GM12892 (cell line): ENCODE measurements at places on chromosomes 11 and 22.

GRCh38 chr11:111329306-111330204, 31.2 kb downstream of the POU2AF3 start:
- DNase-seq = no peak

- DNase-seq = no peak
These were observed 17.4 kb downstream of the LUZP2 start for GRCh38 chr11:24514219-24514594.

- DNase-seq = no peak
These were observed 1.3 kb upstream of the CD82 start for GRCh38 chr11:44564166-44564565.

GRCh38 chr11:102347462-102348370, 702 bp downstream of the BIRC2 start:
- DNase-seq = no peak

DNA sequence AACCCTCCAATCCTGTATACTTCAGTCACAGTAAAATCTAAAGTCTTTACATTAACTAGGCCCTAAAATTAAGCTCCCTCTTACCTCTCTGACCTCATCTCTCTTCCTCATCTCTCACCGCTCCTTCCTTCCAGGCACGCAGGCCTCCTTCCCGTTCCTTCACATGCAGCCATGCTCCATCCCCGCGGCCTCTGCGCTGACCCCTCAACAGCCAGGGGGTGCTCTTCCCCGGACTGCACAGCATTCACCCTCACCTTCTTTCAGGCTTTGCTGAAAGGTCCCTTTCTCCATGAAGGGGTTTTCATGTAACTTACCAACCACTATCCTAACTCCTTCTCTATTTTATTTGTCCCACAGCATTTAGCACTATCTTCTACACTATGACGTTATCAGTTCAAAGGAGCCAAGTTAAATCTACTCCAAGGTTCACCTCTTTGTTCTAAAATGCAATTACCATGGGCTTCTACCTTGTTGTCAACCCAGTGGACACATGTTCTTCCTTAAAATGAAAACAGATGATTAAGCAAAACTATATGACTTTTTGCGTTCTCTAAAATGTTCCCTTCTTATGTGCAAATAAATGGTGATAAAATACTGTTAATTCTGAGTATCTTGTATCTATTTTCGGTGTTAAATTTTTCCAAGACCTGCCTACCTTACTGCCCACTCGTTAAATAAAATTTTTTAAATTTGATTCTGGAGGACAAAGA, 57.8 kb upstream of the APOA1 start:
- no peak for DNase-seq

DNA sequence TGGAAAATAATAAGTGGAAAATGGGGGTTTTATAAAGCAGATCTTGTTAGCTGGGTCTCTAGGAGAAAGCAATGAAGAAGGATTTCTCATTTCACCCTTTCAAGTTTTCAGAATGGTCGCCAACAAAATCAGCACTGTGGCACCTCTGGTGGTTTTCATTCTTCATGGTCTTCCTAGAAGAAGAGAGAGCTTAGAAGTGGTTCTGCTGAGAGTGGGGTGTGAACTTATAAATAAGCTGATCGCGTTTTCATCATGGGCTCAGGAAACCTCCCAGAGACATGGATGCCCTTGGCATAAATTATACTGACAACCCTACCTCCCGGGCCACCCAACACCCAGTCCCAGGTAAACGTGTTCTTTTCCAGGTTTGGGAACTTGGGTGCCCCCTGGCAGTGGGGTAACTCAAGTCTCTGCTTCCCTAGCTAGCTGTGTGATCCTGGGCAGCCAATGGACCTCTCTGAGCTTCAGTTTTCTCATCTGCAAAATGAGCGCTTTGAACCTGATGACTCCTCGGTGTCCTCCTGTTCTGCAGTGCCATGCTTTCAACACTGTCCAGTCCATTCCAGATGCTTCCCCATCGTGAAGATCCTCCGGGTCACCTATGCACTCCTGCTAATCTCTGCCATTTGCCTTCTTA, 72.6 kb upstream of the GRAMD1B start:
- DNase-seq = no peak

GRCh38 chr22:42227435-42227834, 43.0 kb downstream of the TCF20 start:
- DNase-seq = no peak

DNA sequence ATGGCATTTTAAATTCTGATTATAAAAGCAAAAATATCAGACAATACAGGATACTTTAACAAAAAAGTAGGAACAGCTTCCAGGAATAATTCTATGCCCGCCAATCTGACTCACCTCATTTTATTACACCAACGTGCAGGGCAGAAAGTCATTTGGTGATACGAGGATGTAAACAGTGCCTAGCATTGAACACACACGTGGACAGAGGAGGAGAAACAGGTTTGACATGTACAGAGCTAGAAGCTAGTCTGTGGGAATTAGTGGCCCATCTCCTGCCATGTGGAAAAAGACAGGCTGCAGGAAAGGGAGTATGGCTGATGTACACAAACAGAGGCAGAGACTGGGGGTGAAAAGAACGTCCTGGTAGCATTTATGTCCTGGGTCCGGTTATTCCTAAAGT, 9.0 kb upstream of the SPINDOC start:
- no peak for DNase-seq

DNA sequence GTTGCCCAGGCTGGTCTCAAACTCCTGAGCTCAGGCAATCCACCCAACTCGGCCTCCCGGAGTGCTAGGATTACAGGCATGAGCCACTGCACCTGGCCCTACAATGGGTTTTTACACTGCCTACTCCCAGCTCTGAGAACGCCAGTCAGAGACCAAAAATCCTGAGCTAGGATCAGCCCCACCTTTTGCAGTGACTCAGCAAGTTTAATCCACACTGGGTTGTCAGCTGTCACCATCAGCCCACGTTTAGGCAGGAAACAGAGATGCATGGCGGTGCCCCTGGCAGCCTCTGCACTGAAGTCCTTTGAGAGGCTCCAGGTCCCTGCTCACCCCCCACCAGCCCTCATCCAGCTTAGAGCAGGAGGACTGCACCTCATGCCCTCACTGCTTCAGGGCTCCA, 117.6 kb downstream of the ARHGAP8 start:
- no peak for DNase-seq

GRCh38 chr11:2098691-2099515, 40.3 kb downstream of the IGF2 start:
- no peak for DNase-seq

DNA sequence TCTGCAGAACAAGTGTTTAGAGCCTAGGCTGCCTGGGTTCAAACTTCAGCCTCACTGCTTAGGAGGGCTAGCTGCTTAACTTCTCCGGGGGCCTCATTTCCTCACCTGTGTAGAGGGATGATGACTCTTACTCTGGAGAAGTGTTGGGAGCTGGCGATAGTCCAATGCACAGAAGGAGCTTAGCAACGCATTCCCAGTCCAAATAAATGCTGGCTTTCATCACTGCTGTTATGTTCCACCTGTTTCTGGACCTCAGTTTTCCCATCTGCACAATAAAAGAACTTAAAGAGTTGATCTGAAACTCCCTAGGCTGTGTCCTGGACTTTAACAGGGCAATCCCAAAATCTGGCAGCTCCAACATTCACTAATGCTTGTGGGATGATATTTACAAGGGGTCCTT, 337.8 kb downstream of the MIAT start:
- no peak for DNase-seq

- no peak for DNase-seq
These were observed 61.1 kb upstream of the CD44 start for GRCh38 chr11:35077709-35078469.

- DNase-seq = no peak
These were observed 7.7 kb downstream of the TMPRSS13 start for GRCh38 chr11:117921456-117921855.

DNA sequence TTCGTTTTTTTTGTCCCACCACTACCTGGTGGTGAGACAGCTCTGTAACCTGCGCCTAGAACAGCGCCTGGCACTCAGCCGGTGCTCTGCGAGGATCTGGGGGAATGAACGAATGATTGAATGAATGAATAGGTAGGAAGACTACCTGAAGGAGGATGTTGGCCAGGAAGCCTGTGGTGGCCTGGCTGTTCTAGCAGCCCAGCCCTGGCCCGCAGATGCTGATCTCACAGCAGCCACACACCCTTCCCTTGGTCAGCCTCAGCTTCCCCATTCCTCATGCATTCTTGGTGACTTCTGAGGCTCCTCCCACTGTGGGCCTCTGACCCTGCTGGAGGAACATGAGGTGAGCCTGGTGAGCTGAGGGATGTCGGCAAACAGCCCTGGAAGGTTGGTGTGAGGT, 3.7 kb downstream of the TRPM5 start:
- DNase-seq = no peak

- DNase-seq = no peak
These were observed 94.9 kb downstream of the ETS1 start for GRCh38 chr11:128492461-128492860.

GRCh38 chr11:11733246-11733747, 108.5 kb upstream of the USP47 start:
- DNase-seq = no peak

DNA sequence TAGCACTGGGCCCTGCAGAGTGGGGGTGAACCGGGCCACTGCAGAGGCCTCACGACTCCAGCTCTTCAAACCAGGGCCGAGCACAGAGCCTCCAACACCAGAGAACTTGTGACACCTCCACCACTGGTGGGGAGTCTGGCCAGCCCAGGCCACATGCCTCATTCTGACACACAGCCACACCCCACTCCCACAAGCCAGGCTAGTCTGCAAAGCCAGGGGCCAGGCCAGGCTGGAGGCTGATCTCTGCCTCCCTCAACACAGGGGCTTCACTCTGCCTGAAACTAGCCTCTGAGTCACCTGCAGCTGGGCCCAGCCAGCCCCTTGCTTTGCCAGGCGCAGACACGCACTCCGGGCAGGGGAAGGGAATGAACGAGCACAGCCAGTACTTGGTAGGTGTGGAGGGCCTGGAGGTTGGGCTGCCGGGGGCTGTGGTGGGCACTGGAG, 102.9 kb downstream of the MED15 start:
- peak; percentile 6 for DNase-seq

- DNase-seq = no peak
These were observed 223.5 kb upstream of the NTM start for GRCh38 chr11:131146827-131147490.

- no peak for DNase-seq
These were observed 43.4 kb downstream of the PKNOX2 start for GRCh38 chr11:125207866-125208425.

DNA sequence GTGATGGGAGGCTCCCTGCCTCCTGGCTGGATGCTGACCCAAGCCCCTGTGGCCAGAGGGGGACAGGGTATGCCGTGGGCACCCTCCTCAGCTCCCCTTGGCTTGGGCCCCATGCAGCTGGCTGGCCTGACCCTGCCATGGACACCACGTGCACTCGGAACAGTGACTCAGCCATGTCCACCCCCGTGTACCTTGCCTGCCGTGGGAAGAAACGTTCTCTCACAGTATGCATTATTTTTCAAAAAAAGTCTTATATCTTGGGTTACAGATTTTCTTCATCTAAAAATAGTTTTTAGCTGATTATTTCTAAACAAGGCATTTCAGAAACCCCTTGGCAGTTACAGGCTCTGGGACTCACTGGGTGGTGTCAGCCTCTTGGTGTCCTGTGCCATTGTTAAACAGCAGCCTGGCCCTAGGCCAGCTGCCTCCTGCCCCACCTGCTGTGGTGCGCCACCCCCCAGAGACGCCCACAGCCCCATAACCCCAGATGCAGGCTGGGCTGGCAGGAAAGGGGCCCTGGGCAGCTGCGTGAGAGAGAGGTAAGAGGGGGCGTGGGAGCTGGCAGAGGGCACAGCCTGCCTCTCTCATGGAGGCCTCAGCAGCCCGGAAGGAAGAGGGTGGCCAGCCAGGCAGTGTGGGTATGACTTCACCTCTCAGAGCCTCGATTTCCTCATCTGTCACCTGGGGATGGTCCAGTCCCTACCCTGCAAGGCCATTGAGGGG, 99.8 kb downstream of the MORC2 start:
- DNase-seq = peak; percentile 18

GRCh38 chr11:118200901-118201680, 23.7 kb downstream of the JAML start:
- DNase-seq = no peak

- DNase-seq = peak; percentile 64
These were observed at the start of gene PRRG4 for GRCh38 chr11:32829680-32830412. Gene PRRG4, plus strand, starts transcription at chr11:32829927. Its CDS starts 603 bp downstream, at chr11:32830530.

DNA sequence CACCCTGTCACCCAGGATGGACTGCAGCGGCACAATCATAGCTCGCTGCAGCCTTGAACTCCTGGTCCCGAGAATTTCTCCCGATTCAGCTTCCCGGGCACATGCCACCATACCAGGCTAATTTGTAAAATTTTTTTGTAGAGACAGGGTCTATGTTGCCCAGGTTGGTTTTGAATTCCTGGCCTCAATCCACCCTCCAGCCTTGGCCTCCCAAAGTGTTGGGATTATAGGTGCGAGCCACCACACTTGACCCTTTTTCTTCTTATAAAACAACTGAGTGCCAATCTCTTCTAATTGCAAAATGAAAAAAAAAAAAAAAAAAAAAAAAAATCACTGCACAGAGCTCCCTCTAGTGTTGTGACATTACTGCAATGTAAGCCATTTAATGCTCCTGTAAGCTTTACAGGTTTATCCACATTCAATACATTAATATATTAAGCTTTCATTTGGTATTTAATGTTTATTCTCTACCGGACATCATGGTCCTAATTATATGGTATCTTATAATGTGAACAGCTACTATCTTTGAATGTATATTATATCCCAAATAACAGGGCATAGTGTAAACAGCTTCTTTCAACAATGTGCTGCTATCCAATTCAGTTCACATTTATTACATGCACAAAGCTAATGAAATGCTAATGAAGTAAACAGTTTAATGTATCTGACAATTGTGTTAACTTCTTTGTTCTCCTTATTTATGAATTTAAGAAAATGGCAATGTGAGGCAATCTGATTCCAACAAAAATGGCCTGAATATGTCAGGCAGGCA, 44.6 kb downstream of the COPB1 start:
- DNase-seq = no peak

GRCh38 chr11:62806611-62807121, 1.4 kb upstream of the NXF1 start:
- DNase-seq = no peak
